ENCODE measurements at places on chromosomes 5 and 9.

DNA sequence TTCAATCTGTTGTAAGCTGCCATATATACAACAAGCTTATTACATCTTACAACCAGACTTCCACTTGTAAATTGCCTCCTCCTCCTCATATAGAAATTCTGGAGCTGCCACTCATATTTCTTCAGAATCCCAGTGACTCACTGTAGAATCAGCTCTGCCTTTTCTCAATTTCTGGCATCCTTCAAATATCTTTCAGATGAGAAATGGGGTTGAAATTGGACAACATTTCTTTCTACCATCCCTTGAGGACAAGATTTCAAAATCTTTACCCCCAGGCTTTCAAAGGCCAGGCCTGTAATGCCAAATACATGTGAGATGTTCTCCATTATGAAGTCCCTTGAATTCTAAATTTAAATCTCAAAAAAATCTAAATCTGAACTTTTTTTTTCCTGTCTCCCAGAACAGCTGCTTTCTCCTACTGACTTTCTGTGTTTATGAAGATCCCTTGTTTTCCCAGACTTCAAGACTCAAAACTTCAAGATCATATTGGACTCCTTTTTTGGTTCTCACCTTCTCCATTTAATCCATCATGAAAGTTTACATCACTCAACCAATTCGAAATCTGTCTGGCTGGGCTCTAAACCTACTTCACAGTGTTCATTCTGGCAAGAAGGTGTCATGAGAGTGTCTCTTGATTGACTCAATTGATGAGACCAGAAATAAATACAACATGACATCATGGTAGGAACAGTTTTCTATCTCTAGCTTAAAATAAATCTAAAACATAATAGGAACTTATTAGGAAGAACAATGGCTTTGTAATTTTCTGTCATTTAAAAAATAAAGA lies 109.8 kb downstream of the HMHB1 start:
- no peak for DNase-seq

DNA sequence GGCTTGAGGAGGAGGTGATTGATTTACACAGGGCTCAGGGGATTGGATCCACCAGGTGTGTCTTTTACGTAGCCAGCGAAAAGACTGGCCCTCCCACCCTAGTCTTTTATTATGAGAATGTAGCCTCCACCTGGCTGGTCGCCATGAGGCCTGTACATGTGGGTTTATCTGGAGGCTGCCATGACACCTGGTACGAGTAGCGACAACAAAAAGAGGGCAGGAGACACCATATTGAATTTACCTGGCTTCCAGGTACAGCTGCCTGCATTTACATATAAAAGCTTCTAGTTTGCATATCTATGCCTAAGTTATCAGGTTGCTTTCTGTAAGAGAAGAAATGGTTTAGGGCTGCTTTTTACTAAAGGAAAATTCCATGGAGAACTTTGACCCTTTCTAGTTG lies 1173.7 kb upstream of the SEMA6A start:
- DNase-seq = no peak

DNA sequence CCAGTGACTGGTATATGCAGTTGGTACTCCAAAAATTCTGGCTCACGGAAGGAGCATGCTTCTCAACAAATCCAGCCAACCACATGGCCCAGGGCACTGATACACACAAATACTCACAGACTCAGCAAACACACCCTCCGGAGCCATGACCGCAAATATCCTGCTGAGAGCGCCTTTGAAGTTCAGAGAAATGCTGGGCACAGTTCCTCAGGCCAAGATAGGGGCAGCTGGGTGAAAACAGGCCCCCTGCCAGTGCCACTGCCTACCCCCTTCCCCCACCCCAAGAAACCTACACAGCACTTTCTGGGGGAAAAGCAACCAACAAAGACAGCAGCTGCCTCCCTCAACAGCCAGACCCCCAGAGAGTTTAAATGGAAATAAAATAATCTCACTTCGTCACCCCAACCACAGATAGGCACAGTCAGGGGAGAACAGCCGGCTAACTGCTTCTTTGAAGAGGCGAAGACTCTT lies 120.0 kb downstream of the C5orf15 start:
- DNase-seq = no peak

GRCh38 chr5:170154297-170154696 lies 48.6 kb downstream of the FOXI1 start:
- DNase-seq = no peak

GRCh38 chr5:157997991-157998504 lies 139.1 kb upstream of the CLINT1 start:
- no peak for DNase-seq

GRCh38 chr5:136511046-136511445 lies 145.7 kb upstream of the TRPC7 start:
- no peak for DNase-seq

DNA sequence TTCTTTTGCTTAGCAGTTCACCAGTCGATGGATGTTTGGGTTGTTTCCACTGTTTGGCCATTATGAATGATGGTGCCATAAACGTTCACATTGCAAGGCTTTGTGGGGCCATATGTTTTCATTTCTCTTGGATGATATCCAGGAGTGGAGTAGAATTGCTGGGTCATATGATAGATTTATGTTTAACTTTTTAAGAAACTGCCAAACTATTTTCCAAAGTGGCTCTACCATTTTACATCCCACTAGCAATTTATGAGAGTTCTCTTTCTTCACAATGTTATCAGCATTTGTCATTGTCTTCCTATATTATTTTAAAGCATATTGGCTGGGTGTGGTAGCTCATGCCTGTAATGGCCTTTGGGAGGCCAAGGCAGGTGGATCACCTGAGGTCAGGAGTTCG lies 5.2 kb downstream of the GPR107 start:
- no peak for DNase-seq

GRCh38 chr9:115373710-115374045 lies 255.7 kb upstream of the TNC start:
- DNase-seq = no peak

DNA sequence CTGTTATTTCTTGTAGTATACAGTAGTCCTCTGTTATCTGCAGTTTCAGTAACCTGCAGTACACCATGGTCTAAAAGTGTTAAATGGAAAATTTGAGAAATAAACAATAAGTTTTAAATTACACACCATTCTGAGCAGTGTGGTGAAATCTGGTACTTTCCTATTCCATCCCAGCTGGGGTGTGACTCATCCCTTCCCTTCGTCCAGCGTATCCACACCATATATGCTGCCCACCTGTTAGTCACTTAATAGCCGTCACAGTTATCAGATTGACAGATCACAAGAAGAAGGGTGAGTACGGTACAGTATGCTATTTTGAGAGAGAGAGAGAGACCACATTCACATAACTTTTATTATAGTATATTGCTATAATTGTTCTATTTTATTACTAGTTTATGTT lies 28.9 kb downstream of the FAM151B start:
- no peak for DNase-seq

DNA sequence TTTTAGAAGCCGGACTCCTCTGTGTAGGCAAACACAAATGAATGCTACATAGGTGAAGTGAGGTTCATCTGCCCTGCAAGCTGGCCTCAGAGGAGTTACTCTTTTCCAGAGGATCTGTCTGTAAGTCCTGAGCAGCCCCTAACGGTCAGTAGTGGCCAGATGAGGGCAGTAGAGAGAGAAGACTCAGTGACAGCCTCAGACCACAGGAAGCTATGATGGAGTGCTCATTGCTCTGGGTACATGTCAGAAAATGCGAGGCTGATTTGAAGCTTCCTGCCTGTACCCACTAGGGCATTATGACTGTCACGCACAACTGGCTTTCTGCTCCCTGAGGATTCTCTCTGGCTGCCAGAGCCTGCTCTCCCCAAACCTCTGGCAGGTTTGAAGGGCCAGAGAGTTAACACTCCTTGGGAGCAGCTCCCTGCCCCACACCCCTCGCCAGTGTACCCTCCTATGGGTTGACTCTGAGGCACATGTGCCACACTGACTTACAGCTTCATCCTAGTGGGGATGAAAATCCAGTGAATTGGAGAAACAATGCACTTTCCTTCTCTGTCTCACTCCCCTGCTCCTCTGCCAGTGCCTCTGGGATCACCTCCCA lies 141.5 kb downstream of the GABRG2 start:
- DNase-seq = no peak

DNA sequence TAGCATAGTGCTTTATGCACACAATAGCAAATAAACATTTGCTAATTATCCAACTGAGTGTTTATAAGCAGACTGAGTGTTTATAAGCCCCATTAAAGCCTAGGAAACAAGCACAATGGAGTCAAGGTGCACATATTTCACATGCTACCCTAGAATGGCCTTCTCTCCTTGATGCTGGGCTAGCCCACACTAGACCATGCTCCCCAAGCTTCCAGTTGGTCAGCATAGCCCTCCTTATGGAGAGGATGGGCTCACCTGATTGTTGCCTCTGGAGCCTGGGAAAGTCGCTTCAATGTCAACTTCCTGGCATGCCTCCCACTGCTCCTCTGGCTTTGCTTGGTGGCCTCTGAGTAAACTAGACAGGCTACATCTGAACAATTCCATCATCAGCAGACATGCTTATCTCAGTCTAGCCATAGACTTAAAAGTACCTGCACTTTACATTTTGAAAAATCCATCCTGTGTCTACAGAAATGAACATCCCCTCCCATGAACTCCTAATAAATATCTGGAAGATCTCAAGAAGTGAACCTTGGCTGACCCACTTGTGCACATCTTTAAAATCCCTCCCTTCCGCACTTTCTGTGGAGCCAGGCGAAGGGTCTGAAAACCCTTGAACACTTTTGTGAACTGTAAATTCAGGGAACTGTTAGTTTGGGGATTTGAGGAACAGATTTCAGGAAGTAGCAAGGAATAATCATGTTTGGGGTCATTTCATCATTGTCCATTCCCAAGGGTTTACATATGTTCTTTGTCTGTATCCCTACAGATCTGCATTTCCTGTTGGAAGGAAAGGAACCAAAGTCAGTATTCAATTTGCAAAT lies 486.6 kb downstream of the ARHGEF28 start:
- no peak for DNase-seq

DNA sequence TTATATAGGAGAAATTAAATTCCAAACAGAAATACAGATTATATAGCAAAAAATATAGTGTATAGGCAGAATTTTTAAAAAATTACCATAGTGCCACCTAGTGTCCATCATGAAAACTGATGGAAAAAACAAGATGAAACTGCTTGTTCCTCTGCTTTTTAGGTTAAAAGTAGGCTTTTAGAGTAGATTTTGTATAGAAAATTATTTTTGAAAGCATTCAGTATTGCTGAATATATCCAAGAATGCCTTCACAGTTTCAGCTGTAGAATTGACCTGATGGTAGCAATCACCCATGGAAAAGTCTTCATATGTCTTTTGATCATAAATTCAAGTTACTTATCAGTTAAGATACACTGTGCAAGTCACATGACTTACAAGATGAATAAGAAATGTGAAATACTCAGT lies 19.7 kb downstream of the RIOK2 start:
- DNase-seq = no peak

DNA sequence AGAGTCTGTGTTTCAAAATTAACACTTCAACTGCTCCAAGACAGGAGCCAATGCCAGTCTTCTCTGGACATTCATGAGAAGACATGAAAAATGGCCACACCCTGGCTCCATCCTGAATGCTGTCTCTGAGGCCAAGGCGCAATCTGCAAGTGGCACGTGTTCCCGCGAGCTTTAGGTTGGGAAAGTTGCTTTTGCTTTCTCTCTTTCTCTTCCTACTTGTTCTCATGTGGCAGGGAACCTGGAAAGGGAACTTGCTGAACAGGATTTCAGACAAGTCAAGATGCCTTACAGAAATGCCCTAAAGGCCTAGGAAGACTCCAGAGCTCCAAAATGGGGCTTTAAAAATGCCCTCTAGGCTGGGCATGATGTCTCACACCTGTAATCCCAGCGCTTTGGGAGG lies 91.9 kb upstream of the OTULINL start:
- DNase-seq = no peak

DNA sequence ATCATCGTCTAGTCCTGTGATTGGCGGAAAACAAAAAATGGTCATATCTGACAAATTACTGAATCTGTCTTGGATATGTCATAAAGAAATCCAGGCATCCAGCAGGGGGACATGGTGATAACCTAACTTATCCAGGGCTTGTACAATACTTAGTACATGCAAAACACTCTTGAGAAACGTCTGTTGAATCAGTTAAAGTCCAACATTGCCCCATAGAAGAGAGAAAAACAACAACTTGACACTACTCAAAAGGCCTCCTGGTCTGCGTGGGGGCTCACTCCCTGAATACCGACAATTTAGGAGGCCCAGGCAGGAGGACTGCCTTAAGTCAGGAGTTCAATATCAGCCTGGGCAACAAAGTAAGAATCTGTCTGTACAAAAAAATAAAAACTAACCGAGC lies 217.5 kb downstream of the DCP2 start:
- no peak for DNase-seq

- no peak for DNase-seq
These were observed 180.0 kb downstream of the SPATA31D1 start for GRCh38 chr9:82168585-82168984.

GRCh38 chr5:170627271-170627670 lies 123.5 kb downstream of the KCNIP1 start:
- no peak for DNase-seq

- DNase-seq = no peak
These were observed 93.4 kb downstream of the SIL1 start for GRCh38 chr5:139104577-139105276.

- no peak for DNase-seq
These were observed 269.6 kb downstream of the ARL15 start for GRCh38 chr5:54040804-54041203.

GRCh38 chr5:131260895-131261294 lies 3.0 kb upstream of the CDC42SE2 start:
- DNase-seq = no peak

- peak; percentile 77 for DNase-seq
These were observed 30.0 kb upstream of the PSD2 start for GRCh38 chr5:139765409-139766217.

DNA sequence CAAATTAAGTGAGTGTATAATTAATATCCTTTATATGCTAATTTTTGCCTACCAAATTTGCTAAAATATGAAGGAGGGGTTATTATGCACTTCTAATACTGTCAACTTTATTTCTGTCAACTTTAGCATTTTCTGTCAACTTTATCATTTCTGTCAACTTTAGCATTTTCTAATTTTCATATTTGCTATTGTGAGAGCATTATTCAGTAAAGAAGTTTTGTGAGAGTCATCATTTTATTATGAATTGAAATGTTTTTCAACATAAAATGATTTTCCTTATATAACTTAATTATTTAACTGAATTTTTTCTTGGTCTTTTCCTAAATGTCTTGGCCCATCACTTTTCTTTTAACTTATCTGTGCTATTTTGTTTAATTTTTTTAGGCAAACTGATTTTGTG lies 58.2 kb downstream of the FBXO4 start:
- no peak for DNase-seq

GRCh38 chr9:106868565-106868964 lies 5.6 kb downstream of the ZNF462 start:
- no peak for DNase-seq

GRCh38 chr9:134236001-134236421 lies 71.6 kb upstream of the RNU6ATAC start:
- DNase-seq = no peak

DNA sequence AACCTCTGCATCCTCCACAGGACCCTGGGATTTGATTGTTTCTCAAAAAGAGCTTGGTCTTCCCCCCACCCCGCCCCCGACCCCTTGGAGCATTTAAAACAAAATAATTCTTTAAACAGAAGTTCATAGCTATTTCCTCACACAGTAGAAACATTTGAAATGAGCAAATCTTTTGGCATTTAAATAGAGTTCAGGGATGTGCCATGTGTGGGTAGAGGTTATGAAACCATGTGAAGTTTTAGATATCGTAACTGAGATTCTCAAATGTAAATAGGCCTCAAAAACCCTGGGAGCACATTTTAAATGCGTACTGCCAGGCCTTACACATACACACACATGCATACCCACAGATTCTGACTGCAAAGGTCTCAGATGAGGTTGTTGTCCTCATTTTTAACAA lies 66.5 kb downstream of the EPB41L4B start:
- no peak for DNase-seq

- DNase-seq = no peak
These were observed 22.3 kb downstream of the PDE8B start for GRCh38 chr5:77232574-77233358.
